Stimulated activated CD4-positive, alpha-beta T cell treated with anti-CD3 and anti-CD28 coated beads, Interleukin-4, amount 100 ng/mL, for 4 hours (primary cell): ENCODE measurements at places on chromosomes 1 and 21.

- no peak for DNase-seq
Observed at GRCh38 chr1:231041719-231042261, 1.7 kb upstream of the FAM89A start.

GRCh38 chr1:231748760-231749415, 122.3 kb downstream of the DISC1 start:
- DNase-seq, result no peak

- no peak for DNase-seq
Observed at GRCh38 chr21:16742131-16742641, 770.7 kb upstream of the CXADR start.

- no peak for DNase-seq
Observed at GRCh38 chr1:193658081-193658480, 471.7 kb upstream of the B3GALT2 start.

DNA sequence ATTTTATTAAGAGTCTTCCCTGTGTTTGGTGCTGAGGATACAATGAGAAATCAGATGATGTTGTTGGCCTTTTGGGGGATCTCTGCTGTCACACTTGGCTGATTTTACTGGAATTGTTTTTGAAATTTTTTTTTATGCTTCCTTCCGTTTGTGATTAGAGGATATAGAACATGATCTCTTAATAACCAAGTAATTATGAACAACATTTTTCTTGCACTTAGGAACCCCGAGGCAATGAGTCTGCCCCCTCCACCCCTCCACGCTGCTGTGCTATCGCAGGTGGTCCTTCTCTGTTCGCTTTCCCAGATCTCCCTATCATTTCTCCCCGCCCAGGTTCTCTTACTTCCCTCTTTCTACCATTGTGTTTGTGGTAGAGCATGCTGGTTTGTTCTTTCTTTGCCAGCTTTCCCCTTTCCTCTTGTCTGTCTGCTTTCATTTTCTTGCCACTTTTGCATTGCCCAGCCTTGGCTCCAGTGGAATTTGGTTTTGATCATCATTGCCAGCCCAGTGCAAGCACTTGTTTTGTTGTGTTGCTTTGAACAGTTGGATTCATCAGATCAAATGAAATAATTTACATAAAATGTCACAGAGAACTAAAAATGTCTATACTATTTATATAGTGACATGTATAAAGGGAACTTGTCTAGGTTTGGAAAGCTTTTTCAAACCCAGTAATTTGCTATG, 73.1 kb upstream of the SCCPDH start:
- DNase-seq, result no peak

- no peak for DNase-seq
Observed at GRCh38 chr1:106600626-106601025, 455.8 kb upstream of the PRMT6 start.

GRCh38 chr1:25338986-25339385, 852 bp downstream of the TMEM50A start:
- DNase-seq, result no peak

DNA sequence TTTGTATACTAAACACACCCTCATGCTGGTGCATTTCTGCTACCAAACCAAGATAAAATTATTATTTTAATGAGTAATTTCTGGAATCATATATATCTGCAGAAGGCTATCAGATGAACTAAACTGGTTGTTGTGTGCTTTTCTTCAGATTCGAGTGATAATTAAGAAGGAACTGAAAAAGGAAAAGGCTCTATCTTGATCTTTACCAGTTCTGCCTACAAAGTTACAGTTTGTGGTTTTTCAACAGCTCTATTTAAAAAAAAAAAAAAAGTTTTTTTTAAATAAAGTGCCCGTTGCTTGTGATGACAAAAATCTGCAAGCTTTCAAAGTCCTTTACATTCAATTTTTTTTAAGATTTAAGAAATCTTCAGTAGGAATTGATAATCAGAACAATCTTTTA, 13.6 kb downstream of the DENND1B start:
- DNase-seq, result no peak

- no peak for DNase-seq
Observed at GRCh38 chr1:27538793-27539192, 48.8 kb upstream of the WASF2 start.
